Chondrocyte (in vitro differentiated cells): ENCODE measurements at places on chromosomes 12 and 14. TPM values are rescaled to one million over a fixed set of nuclear protein-coding genes. Genes with fewer than 3 reads are reported as not detected.

- no peak overlapping the region for H3K4me3 ChIP-seq
- no peaks in the 10 kb centered on the region for H3K36me3 ChIP-seq
- H3K27me3 ChIP-seq: no peaks in the 10 kb centered on the region
- no peak for DNase-seq
- H3K27ac ChIP-seq: no peak overlapping the region
Measured at GRCh38 chr14:63472986-63473788, 70.0 kb downstream of the PPP2R5E start.

- no peak for DNase-seq
- no peak overlapping the region for H3K4me3 ChIP-seq
Measured at GRCh38 chr12:122051231-122051876, 27.2 kb upstream of the MLXIP start.

DNA sequence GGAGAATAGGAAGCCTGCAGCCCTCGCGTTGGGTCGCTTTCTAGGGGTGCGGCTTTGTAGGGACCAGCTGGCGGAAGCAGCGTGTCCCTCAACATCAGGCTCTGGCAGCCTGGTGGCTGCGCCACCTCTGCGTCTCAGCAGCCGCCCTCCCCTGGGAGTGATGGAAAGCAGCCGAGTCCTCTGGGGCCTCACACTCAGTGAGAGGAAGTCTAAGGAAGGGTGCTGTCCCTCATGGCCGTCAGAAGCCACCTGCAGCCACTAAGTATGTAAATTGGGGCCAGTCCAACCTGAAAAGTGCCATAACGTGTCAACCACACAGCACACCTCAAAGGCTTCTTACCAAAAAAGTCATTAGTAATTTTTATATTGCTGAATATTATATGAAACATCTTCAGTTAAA is 80.3 kb downstream of the WDR20 start:
- peaks cover 13% of the 10 kb centered on the region for H3K4me1 ChIP-seq
- DNase-seq: peak; percentile 58
- H3K27me3 ChIP-seq: no peaks in the 10 kb centered on the region
- H3K4me3 ChIP-seq: no peak overlapping the region

Gene PACS2
- total RNA-seq: 82.6 to 89.5 TPM (median 87.1 TPM) in 3 replicates

DNA sequence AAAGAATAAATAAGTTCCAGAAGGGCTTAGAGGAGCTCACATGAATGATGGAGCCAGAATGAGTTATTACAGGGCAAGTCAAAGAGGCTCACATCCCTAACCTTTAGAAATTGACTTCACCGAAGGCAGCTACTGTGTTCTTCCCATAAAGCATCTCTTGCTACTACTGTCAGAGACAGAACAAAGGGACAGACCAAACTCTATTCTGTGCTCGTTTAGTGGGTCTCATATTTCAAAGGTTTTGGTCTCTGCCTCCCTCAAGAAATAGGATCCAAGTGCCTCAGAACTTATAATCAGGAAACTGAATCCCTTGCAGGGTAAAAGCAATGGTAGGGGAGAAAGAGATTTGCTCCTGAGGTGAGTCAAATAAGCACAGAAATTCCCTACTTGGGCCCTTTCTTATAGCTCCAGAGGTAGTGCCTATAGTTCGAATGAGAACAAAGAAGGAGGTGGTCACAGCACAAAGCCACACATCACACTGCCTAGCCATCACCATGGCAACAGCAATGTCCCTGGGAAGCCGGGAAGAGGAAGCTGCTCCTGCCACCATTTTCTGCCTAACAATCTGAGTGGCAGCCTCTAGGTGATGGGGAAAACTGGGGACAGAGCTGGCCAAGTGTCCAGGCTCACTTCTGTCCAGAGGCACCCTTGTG is 294.9 kb downstream of the FOXN3 start:
- H3K4me1 ChIP-seq: no peaks in the 10 kb centered on the region
- H3K27ac ChIP-seq: no peak overlapping the region
- peaks cover 28% of the 10 kb centered on the region for H3K27me3 ChIP-seq
- H3K4me3 ChIP-seq: no peak overlapping the region

DNA sequence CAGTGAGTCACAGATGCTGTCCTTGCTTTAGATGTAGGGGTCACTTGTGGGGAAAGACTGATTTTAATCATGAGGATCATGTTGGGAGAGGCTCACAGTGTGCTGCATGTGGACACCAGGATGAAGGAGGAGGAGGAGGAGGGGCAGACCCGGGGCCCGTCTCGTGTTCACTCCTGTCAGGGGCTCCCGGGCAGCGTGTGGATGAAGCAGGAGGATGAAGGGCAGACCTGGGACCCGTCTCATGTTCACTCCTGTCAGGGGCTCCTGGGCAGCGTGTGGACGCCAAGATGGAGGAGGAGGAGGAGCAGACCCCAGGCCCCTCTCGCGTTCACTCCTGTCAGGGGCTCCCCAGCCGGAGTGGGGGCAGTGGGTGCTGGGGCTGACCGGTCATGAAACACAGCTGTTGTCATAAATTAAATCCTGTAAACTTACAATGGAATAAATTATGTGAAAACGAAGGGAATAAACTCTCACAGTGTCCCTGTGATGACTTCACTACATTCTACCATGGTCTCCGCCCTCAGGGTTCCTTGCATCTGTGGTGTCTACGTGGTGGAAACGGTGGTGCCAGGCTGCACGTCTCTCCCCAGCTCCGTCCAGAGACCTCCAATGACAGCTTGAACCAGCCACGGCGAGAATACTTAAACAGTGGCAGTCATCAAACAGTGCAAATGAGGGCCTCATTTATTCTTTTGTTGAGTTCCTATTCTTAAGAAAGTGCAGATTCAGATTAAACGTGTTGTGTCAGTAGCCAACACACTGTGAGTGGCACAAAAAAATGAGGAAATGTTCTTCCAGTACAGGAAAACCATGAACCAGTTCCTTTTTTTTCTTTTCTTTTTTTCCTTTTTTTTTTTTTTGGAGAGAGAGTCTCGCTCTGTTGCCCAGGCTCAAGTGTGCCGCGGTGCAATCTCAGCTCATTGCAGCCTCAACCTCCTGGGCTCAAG is 37.7 kb upstream of the SFSWAP start:
- no peaks in the 10 kb centered on the region for H3K4me1 ChIP-seq
- H3K27ac ChIP-seq: no peak overlapping the region
- H3K36me3 ChIP-seq: peaks cover 2% of the 10 kb centered on the region
- no peak for DNase-seq
- H3K4me3 ChIP-seq: no peak overlapping the region
- peaks cover 25% of the 10 kb centered on the region for H3K27me3 ChIP-seq

Gene STAC3
- 1.1 to 2.8 TPM (median 1.3 TPM) in 3 replicates for total RNA-seq

- no peak overlapping the region for H3K4me3 ChIP-seq
- no peaks in the 10 kb centered on the region for H3K4me1 ChIP-seq
- peak; percentile 59 for DNase-seq
- H3K27ac ChIP-seq: no peak overlapping the region
Measured at GRCh38 chr12:31215518-31216232, 110.3 kb downstream of the SINHCAF start.

Gene TAS2R9
- total RNA-seq: 0.53 TPM in 1 of 3 replicates, not detected in the others

- no peak for DNase-seq
- no peak overlapping the region for H3K4me3 ChIP-seq
- no peaks in the 10 kb centered on the region for H3K4me1 ChIP-seq
Measured at GRCh38 chr12:126874427-126875026, 1392.4 kb upstream of the TMEM132C start.

- DNase-seq: no peak
- H3K4me1 ChIP-seq: peaks cover 3% of the 10 kb centered on the region
- no peak overlapping the region for H3K27ac ChIP-seq
Measured at GRCh38 chr12:45431126-45431525, 215.2 kb downstream of the ANO6 start.

DNA sequence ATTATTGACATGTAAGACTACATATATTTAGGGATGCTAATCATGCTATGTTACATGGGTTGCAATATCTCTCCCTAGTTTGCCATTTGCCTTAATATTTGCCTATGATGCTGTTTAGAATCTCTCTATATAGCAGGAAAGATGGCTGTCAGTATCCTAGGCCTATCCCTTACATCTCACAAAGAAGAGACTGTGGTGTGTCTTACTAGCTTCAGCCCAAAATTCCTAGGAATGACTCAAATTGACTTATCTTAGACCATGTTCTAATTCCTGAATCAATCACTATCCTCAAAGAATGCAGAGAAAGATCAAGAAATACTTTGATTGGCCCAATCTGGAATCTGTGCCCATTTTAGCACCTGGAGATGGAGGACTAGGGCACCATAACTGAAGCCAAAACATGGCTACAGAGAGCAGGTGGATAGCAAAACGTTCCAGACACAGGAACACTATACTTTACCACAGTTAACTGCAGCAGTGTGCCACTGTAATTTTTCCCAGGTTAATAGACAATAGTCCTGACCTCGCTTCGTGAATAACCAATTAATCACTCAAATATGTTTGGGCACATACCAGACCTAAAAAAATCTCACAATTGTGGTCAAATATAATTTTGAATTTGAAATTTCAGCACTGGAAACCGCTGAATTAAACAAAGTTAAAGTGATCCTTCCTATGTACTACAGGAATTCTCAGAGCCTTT is 32.7 kb upstream of the GLIPR1 start:
- no peak for DNase-seq
- no peaks in the 10 kb centered on the region for H3K27me3 ChIP-seq
- H3K4me1 ChIP-seq: peaks cover 43% of the 10 kb centered on the region
- no peak overlapping the region for H3K27ac ChIP-seq
- no peak overlapping the region for H3K4me3 ChIP-seq

Gene DNAJC22
- 0.36 to 1.1 TPM (median 0.50 TPM) in 3 replicates for total RNA-seq

DNA sequence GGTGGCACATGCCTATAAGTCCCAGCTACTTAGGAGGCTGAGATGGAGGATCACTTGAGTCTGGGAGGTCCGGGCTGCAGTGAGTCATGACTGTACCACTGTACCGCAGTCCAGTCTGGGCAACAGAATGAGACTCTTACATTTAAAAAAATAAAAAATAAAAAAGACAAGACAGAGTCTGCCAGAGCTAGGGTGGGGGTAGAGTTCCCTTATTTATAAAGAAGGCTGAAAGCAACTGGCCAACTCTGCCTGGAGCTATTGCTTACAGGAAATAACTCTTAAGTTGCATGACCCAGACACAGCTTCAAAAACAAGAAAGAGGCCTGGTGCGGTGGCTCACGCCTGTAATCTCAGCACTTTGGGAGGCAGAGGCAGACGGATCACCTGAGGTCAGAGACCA is 31.5 kb downstream of the NUMB start:
- H3K27me3 ChIP-seq: no peaks in the 10 kb centered on the region
- peaks cover 2% of the 10 kb centered on the region for H3K36me3 ChIP-seq
- no peak for DNase-seq
- H3K4me1 ChIP-seq: peaks cover 66% of the 10 kb centered on the region
- H3K4me3 ChIP-seq: peak overlapping the region; percentile 47
- H3K27ac ChIP-seq: peak overlapping the region; percentile 95

GRCh38 chr12:112514926-112515642 is 96.3 kb downstream of the PTPN11 start:
- no peaks in the 10 kb centered on the region for H3K4me1 ChIP-seq
- no peak overlapping the region for H3K4me3 ChIP-seq
- no peak for DNase-seq
- no peaks in the 10 kb centered on the region for H3K27me3 ChIP-seq
- no peak overlapping the region for H3K27ac ChIP-seq

GRCh38 chr14:68789821-68790643 is 2.8 kb downstream of the ZFP36L1 start:
- DNase-seq: no peak
- peaks cover 40% of the 10 kb centered on the region for H3K36me3 ChIP-seq
- H3K4me3 ChIP-seq: peak overlapping the region; percentile 90
- H3K4me1 ChIP-seq: peaks cover 67% of the 10 kb centered on the region
- H3K27me3 ChIP-seq: no peaks in the 10 kb centered on the region
- peak overlapping the region; percentile 99 for H3K27ac ChIP-seq

DNA sequence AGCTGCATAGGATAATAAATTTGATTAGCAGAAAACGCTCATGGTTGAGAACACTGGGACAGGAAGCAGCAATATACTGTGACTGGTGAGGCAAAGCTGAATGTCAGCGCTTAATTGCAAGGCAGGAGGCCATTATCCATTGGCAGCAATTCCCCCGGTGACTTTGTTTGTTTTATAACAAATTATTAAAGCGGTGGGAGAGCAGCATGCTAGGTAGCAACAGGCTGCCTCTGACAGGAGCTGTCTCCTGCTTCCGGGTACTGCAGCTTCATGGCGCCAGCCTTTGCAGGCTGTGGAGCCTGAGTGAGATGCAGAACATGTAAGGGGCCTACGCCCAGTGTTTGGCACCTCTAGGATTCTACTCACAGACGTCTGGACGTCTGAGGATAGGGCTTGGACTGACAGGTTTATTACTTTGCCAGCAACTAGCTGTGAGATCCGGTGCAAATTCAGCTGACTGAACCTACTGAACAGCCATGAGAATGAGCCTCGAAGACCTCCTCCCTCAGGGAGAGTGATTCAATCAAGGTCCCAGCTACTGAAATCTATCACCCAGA is 82.1 kb upstream of the SSTR1 start:
- DNase-seq: no peak
- no peaks in the 10 kb centered on the region for H3K4me1 ChIP-seq
- H3K36me3 ChIP-seq: no peaks in the 10 kb centered on the region

Gene NDRG2
- total RNA-seq: 5.7 to 6.9 TPM (median 6.3 TPM) in 3 replicates

DNA sequence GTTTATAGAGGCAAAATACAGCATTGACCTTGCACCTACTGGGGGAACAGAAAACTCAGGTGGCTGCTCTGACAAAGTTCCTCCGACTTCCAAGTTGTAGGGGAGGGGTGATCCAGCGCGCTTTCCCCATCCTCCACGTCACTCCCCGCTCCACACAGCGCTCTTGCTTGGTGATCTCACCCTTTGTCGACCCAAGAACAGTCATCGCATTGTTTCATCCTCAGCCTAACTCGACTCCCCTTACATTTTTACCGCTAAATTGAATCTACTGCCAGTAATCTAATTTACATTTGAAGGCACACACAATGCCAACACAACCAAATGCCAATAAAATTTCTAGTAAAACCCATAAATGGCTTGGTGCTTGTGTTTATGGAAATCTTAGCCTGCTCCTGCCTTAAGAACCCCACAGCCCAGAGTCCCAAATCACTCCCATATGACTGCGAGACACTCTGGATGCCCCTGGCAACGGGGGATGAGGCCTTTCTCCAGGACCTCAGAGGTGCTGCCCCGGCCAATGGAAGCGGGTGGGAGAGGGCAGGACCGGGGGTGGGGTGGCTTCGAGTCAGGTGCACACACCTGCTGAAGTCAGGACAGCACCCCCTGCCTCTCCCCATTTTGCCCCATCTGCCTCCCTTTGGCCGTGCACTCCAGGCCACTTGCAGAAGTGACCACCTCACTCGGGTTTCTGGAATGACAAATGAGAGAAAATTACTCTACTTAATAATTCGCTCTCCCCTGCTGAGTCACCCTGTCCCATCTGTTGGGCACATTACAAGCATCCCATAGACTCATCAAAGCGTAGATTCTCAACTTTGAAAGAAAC is 98.2 kb upstream of the GSC start:
- H3K27ac ChIP-seq: no peak overlapping the region
- no peaks in the 10 kb centered on the region for H3K4me1 ChIP-seq
- H3K36me3 ChIP-seq: no peaks in the 10 kb centered on the region
- peaks cover 34% of the 10 kb centered on the region for H3K27me3 ChIP-seq

Gene RNASE1
- 0.72 to 0.97 TPM in 2 of 3 replicates, not detected in the other for total RNA-seq

DNA sequence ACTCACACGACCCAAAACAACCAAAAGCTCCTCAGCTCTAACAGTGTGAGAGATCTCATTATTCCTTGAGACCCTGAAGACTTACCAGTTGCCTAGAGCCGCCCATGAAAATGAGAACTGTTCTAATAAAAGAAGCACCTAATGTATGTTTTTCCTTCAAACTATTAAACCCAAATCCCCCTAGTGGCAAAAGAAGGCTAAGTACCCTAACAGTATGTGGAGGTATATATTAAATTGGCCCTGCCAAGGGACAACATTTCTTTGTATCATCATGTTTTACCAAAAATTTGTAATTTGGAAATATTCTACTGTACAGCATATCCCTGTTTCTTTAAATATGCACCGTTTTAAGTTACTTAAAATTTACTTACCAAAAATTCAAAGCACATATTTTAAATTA is 38.0 kb upstream of the PPFIA2 start:
- DNase-seq: no peak
- H3K36me3 ChIP-seq: no peaks in the 10 kb centered on the region
- peaks cover 20% of the 10 kb centered on the region for H3K27me3 ChIP-seq
- no peak overlapping the region for H3K4me3 ChIP-seq
- H3K4me1 ChIP-seq: peaks cover 10% of the 10 kb centered on the region
